Stimulated activated CD4-positive, alpha-beta T cell treated with anti-CD3 and anti-CD28 coated beads, Interleukin-2, amount 100 ng/mL, for 4 hours (primary cell): ENCODE measurements at places on chromosomes 4 and X.

DNA sequence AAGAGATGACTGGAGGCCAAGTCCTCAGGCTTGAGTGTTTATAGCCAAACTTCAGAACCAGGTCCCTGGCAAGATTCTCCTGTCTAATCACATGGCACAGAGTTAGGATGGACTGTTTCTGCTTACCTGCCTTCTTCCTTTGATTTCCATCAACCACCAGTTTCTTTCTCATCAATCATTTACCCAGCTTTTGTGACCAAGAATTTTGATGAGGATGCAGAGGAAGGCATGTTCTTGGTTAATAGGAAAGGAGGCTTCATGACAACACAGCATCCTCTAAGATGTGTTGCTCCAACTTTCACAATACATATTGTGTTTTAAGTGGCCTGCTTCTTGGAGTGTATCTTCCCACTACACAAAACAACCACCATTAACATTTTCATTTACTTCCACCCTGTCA, 65.3 kb downstream of the NFKB1 start:
- DNase-seq = no peak

DNA sequence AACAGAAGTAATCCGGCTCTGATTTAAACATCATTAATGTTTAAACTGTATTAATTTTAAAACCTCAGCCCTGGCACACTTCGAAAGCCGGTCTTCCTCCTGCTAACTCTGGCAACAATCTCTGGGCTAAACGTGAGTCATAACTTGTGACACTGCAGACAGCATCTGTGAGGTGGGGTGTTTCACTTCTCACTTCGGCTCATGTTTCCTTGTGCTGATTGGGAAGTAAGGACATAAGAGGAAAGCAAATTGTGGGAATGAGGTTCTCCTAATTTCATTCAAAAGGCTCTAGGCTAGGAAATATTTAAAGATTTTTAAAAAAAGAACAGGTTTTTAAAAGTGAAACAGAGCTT, 139.9 kb upstream of the USP9X start:
- no peak for DNase-seq

DNA sequence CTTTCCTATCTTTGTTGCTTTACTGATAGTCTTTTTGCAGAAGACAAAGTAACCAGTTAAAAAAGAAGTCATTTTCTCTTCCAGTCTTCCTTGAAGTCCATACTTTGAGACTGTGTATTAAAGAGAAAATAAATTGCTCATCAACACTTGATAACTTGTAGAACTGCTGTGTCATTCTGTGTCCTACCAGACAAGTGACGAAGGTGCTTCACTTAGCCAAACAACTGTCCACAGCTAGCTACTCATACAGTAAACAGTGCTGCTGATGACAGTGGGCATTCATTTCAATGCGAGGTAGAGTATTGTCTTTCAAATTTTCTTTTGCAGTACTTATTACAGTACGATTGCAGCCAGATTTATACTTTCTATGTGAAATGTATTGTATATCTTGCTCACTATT, 11.5 kb downstream of the COL25A1 start:
- no peak for DNase-seq

DNA sequence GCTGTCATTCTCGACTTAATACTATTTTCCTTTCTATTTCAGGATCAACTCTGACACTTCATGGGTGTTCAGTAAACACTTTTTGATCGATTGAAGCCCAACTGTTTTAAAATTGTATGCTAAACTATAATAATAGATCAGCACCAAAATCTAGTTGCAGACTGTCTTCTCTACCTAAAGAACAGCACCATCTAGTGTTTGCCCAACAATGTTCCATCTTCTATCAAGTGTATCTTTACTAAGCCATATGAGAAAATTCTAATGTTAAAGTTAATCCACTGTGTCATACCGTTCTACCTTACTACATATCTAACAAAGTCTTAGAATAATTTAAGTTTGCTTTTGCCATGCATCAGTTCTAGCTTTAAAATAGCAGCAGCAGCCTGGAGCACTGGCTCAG, 113.0 kb upstream of the PRDX4 start:
- DNase-seq = no peak

DNA sequence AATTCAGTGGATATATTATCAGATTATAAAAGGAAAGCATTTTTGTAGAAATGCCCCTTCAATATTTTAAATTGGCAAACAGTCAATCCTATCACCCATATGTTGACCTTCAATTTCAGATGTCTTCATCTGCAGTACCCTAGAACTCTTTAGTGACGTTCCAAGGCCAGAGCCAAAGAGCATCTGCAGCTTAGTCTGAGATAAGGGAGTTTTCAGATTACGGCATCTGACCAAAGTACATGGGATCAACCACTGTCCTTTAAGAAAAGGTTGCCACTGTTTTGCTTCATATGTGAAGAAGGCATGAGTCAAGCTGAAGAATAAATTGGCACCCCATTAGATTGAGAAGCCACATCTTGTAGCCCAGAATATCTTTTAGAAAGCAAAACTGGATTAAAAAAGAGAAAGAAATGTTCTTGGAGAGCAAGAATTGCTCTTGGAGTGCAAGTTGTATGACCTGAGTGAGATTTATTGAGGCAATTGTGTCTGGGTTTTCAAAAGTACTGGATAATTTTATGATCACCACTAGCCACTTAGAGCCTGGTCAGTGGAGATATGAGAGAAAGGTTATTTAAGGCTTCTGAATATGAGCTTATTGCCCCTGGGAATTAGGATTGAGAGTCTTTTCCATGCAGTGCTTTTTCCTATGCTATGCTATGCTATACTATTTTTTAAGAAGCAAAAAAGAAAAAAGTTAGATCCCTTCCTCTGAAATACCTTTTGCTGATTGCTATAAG, 251.9 kb upstream of the NR3C2 start:
- no peak for DNase-seq

DNA sequence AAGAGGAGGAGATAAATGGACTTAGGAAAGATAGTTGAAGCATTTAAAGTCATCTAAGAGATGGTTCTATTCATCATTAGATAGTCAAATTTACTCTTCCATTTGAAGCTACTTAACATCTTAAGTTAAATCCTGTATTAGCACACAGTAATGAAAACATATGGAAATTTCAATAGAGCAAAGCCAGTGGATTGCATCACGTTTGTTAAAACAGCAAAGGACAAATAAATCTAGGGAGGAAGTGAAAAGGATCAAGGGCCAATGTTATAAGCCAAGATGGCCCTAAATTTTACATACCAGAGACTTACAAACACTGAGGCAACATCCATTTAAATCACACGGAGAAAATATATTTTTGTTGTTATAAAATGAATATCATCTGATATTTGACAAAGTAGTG, 602.8 kb downstream of the INPP4B start:
- no peak for DNase-seq
